Tibial nerve (tissue), 4 donors: ENCODE measurements at places on chromosomes 11 and 22. TPM values are rescaled to one million over a fixed set of nuclear protein-coding genes. Genes with fewer than 3 reads are reported as not detected.

Gene C22orf31
- total RNA-seq = not detected

Gene P2RY2
- 6.8 TPM for total RNA-seq

Gene NFAM1
- 1.8 TPM for total RNA-seq

Gene RPUSD4
- 19.3 TPM for total RNA-seq

Gene TRIM6
- total RNA-seq = 1.2 TPM

Gene IGHMBP2
- 29.4 TPM for total RNA-seq
